ENCODE measurements at places on chromosomes 2 and 18. TPM values are rescaled to one million over a fixed set of nuclear protein-coding genes. Genes with fewer than 3 reads are reported as not detected.

DNA sequence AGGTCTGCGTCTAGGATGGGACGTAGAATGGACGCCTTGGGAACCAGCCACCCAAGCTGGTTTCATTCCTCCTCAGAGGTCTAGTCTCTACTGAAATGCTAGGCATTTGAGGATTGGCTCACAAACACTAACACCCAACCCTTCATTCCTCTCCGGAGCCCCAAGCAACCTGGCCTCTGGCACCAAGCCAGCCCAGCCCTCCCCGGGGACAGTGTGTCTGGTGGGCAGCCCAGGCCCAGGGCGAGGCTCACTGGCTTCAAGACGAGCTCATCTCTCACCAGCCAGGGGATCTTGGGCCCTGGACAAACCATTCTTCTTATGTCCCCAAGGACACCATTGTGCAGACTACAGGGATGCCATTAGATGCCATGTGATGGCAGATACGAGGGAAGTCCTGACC is 182.5 kb downstream of the CTIF start:
- DNase-seq: no peak
- H3K27me3 ChIP-seq: no peaks in the 10 kb centered on the region
- H3K36me3 ChIP-seq: peaks cover 4% of the 10 kb centered on the region
- H3K27ac ChIP-seq: no peak overlapping the region
- no peak overlapping the region for H3K4me3 ChIP-seq

DNA sequence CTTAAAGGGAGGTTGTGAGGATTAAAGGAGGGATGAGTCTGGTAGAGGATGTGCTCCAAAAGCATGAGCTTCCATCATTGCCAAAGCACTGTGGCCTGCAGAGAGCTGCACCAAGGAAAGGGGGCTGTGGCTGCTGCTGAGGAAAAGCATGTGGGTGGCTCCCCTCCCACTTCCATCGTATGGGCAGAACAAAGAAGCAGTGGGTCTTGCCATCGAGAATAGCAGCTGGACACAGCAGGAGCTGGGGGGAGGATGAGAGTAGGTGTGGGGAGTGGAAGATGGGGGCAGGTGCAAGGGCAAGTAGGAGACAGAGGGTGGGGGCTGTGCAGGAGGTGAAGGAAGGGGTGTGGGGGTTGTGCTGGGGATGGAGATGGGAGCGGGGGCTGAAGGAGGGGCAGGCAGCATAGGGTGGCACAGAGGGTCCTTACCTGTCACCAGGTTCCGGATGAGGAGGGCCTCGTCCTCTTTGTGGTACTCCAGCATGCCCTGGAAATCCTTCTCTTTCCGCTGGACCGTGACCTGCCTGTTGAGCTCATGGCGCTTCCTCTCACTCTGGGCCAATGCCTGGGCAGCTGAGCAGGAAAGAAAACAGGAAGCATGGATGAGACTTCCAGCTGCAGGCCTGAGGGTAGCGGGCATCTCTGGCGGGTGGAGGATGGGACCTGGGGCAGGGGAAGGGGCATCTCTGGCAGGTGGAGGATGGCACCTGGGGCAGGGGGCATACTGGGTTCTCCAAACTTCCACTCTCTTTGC is 33.6 kb upstream of the ACAA2 start:
- DNase-seq: no peak
- no peak overlapping the region for H3K27ac ChIP-seq
- no peak overlapping the region for H3K4me3 ChIP-seq

- no peak overlapping the region for H3K4me3 ChIP-seq
- peaks cover 53% of the 10 kb centered on the region for H3K4me1 ChIP-seq
- H3K36me3 ChIP-seq: no peaks in the 10 kb centered on the region
Observed at GRCh38 chr2:96203130-96204028, 5.2 kb downstream of the STARD7 start.

GRCh38 chr2:74333896-74334586 is 9.2 kb downstream of the SLC4A5 start:
- H3K36me3 ChIP-seq: no peaks in the 10 kb centered on the region
- no peak overlapping the region for H3K4me3 ChIP-seq
- no peak overlapping the region for H3K27ac ChIP-seq
- H3K27me3 ChIP-seq: no peaks in the 10 kb centered on the region

DNA sequence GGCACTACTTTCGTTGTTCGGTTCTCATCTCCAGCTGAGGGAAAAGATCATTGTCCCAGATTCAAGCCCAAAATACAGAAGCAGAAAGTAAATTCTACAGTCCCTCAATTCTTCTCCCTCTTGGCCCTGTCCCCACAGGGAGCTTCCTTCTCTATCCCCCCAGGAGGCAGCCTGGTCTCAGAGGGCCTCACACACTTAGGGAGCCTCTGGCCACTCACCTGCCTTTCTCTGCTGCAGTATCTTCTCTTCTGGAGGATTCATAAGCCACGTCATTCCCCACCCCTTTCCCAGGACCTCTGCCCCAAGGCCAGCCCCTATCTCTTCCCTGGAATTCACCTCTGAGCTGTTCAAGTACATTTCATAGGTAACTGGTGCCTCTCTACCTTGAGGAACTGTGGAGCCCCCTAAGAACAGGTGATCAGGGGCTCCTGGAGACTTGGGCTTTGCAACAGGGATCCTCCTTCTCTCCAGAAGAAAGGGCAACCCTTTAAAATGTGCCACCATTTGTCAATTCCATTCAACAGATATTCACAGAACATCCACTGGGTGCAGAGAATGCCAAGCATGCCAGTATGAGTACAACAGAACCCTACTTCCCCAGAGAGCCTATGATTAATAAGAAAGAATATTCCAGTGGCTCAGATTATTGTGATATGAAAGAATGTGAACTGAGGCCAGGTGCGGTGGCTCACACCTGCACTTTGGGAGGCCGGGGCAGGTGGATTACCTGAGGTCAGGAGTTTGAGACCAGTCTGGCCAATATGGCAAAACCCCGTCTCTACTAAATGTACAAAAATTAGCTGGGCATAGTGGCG is 72.9 kb downstream of the CIB4 start:
- no peak for DNase-seq
- peaks cover 83% of the 10 kb centered on the region for H3K27me3 ChIP-seq
- H3K4me3 ChIP-seq: no peak overlapping the region
- H3K4me1 ChIP-seq: no peaks in the 10 kb centered on the region
- H3K27ac ChIP-seq: no peak overlapping the region

DNA sequence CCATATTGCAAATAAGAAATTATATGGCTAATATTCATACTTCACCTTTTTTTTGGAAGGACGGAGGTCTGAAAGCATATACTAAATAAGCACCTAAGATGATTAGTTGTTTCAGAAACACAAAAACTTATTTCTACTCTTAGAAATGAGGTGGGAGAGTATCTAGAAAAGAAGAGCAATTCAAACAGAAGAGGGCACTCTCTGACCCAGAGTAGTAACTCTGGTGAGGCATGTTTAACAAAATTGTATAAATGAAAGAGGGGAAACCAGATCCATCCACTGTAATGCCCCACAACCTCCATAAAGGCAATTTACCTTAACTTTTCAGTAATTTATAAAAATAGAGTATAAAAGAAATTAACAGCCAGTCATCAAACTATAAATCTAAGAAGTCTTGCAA is 669.6 kb upstream of the VRK2 start:
- H3K4me1 ChIP-seq: no peaks in the 10 kb centered on the region
- no peak overlapping the region for H3K27ac ChIP-seq
- no peak overlapping the region for H3K4me3 ChIP-seq
- no peaks in the 10 kb centered on the region for H3K27me3 ChIP-seq
- no peaks in the 10 kb centered on the region for H3K36me3 ChIP-seq

GRCh38 chr2:233259730-233260129 is 8.3 kb downstream of the ATG16L1 start:
- no peaks in the 10 kb centered on the region for H3K27me3 ChIP-seq
- peaks cover 10% of the 10 kb centered on the region for H3K4me1 ChIP-seq
- no peak overlapping the region for H3K4me3 ChIP-seq
- DNase-seq: no peak

DNA sequence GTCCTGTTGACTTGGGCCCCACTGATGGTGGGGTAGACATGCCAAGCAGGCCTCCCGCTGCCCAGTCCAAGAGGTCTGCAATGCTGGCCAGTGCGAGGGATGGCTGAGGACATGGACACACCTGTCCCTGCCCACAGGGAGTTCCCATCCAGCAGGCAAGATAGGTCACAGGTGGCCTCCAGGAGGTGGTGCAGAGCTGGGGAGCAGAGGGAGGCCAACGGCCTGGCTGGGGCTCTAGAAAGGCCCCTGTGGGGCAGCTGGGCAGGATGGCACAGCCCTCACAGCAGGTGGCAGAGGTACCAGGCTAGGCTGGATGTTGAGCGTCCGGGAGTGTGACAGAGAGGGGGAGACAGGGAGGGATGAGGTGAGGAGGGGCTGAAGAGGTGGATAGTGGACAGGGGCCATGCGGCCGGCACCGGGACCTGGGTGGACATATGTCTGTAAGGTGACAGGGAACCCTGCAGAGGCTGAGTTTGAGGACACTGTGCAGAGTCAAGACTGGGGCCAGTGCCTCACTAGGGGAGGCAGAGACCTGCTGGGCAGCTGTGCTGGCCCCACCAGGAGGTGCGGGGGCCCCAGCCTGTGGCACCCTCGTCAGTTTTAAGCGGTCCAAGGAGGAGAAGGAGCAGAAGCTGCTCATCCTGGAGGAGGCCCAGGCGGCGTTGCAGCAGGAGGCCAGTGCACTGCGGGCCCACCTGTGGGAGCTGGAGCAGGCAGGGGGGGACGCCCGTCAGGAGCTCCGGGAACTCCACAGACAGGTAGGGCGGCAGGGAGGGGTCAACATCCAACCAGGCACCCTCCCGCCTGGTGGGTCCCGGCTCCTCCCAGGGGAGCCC is 34.3 kb upstream of the SNED1 start:
- no peak overlapping the region for H3K27ac ChIP-seq
- no peaks in the 10 kb centered on the region for H3K36me3 ChIP-seq
- H3K4me1 ChIP-seq: peaks cover 27% of the 10 kb centered on the region
- H3K4me3 ChIP-seq: no peak overlapping the region
- H3K27me3 ChIP-seq: no peaks in the 10 kb centered on the region
- no peak for DNase-seq

DNA sequence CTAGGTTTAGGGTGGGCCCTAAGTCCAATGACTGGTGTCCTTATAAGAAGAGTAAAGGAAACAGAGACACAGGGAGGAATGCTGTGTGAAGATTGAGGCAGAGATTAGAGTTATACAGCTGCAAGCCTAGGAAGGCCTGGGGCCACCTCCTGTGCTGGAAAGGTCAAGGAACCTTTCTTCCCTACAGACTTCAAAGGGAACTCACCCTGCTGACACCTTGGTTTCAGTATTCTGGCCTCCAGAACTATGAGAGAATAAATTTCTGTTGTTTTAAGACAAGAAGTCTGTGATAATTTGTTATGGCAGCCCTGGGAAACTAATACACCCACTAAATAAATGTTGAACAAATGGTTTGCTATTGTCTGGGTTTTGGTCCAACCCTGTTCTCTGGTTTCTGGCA is 102.3 kb upstream of the NEUROD1 start:
- H3K36me3 ChIP-seq: no peaks in the 10 kb centered on the region
- H3K4me3 ChIP-seq: no peak overlapping the region
- H3K4me1 ChIP-seq: no peaks in the 10 kb centered on the region
- H3K27me3 ChIP-seq: no peaks in the 10 kb centered on the region
- no peak for DNase-seq

DNA sequence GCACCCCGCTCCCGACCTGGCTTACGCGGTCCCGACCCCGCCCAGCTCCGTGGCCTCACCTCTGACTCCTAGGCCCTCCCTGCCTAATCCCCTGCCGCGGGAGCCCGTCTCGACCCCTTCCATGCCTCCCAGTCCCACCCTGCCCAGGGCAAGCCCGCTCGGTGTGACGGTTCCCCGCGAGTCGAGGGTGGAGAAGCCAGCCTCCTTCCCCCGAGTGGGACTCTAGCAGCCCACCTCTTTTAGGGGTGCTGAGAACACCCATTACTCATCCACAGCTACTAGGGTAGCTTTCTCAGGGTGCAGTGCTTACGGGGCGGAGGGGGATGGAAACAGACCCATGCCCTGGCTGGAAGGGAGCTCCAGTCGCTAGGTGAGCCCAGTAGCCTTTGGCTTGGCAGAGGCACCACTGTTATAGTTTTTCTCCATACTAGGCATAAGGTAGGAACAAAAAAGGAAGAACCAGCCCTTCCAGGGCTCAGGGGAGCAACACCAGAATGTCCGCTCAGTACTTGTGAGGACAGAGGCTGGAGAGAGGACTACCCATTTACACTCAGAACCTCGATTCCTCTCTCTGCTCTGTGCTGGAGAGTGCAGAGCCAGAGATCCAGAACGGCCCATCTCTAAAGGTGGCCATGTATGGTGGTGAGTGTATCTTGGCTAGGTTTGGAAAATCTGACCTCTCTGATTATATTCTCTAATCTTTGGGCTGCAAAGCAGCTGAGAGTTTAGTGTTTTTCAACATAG is 606 bp downstream of the AGBL5 start:
- peaks cover 27% of the 10 kb centered on the region for H3K36me3 ChIP-seq
- peak overlapping the region; percentile 83 for H3K27ac ChIP-seq
- H3K4me3 ChIP-seq: peak overlapping the region; percentile 77

The HRH4 gene
- 7.5 TPM for total RNA-seq

The DPP4 gene
- total RNA-seq: 105 TPM

The EFEMP1 gene
- total RNA-seq: 329 TPM

The KATNAL2 gene
- 2.4 TPM for total RNA-seq

The APCDD1 gene
- total RNA-seq: 27.6 TPM

Measured in left lung (tissue), 14 donors.